ENCODE measurements at places on chromosomes 1 and 21.

DNA sequence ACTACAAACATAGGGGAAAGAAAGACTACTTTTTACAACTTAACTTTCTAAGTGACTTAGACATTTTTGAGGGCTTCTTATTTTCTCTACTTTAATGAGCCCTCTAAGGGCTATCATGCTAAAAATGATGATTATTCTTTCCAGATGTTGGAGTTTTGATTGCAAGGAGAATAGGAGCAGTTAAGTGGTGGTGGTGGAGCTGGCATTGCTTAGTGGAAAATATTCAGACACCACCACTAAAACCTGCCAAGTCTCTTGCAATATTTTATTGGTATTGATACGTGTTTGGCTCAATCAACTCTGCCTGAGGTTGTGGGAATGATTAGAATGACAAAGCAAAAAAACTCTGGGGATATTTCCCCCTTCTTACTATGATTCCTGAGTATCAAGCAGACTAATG, 82.6 kb upstream of the PTGFR start:
- DNase-seq = no peak

GRCh38 chr1:43703836-43704235, 3.5 kb upstream of the ST3GAL3 start:
- DNase-seq = no peak

DNA sequence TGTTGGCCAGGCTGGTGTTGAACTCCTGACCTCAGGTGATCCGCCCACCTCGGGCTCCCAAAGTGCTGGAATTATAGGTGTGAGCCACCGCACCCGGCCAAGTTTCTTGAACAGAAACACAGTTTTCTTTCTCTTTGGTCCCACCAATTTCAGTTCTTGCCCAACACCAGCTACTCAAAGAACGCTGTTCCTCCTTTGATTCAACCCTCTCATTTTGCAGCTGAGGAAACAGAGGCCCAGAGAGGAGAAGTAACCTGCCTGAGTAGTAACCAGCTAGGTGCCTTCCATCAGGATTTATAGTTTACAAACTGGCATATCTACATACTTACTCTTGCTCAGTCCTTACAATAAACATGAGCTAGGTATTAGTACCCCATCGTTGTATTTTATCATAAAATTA, 119.9 kb downstream of the SYF2 start:
- no peak for DNase-seq

- DNase-seq = no peak
These were observed 150.1 kb downstream of the PLPP3 start for GRCh38 chr1:56429288-56429687.

- DNase-seq = no peak
These were observed 1.2 kb upstream of the TAL1 start for GRCh38 chr1:47233186-47233585.

DNA sequence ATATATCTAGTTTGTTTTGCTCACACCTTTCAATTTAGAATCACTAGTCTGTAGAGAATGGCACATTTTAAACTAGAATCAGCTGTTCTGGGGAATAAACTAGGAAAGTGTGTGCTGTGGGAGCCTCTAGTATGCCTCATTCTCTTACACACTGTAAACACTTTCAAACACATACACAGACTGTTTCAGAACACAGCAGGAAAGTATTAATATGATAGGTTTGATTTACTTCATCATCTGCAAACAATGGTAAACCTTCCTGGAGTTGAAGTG, 67.1 kb upstream of the ABCG1 start:
- no peak for DNase-seq

DNA sequence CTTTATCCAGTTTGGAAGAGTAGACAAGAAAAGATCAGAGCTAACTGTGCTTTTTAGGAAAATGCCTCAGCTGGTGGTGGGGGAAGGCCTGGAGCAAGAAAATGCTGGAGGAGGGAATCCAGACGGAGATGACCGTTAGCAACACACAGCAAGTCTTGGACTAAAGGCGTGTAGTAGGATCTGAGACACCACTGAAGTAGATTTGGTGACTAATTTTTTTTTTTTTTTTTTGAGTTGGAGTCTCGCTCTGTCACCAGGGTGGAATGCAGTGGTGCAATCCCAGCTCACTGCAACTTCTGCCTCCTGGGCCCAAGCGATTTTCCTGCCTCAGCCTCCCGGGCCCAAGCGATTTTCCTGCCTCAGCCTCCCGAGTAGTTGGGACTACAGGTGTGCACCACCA, 41.2 kb downstream of the LPAR3 start:
- DNase-seq = peak; percentile 94

DNA sequence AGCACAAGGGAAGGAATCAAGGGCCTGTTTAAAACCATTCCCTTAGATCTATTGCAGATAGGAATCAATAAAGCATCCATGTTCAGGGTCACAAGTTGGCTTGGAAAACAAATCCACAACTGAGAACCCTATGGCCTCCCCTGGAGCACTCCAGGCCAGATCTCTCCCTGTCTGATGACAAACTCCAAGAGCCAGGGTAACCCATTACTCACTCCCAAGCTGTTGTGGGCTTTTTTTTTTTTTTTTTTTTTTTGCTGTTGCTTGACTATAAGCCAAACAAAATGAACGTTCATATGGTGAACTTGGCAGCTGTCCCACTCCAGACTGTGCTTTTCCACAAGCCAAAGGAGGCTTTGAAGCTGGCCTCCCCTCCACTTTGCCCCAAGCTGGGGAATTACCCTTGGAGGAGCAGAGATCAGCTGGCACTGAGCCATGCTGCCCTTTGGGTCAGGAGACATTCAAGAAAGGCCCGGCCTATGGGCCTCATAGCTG, 35.7 kb upstream of the VAV3 start:
- peak; percentile 82 for DNase-seq

DNA sequence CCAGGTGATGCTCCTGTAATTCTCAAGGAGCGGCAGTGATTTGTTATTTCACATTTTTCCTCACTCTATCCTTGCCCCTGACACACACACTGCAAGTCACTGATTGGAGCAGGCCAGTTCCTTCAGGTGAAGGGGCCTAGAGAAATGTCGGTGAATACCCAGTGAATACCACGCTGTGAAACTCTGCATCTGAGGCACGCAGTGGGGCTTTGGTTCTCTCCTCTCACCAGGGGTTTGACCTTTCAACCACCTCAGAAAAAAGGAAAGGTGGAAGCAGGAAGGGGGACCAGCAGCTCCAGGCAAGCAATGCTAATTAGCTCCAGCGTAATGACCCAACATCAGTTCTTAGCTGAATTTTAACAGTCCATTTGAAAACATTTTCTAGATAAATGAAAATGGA, 532 bp upstream of the FAM177B start:
- DNase-seq = no peak

DNA sequence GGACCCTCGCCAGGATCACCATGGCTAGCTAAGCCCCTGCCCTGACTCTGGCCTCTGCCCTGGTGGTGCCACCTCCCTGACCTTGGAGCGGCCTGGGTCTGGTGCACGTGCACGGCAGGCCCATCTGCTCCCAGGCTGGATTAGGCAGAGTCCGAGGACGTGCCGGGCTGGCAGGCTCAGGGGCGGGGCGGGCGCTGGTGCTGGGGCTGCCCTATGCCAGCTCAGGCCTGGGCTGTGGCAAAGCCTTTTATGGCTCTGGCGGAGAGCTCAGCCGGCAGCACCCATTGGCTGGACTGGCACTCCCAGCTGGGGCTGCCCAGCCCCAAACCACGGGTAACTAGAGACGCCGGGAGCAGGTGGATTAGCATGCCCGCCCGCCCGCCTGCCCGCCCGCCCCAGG, 17.1 kb upstream of the EDN2 start:
- DNase-seq = no peak

Data from RCC 7860 (cell line).